ENCODE measurements at places on chromosomes 7 and 10. TPM values are rescaled to one million over a fixed set of nuclear protein-coding genes. Genes with fewer than 3 reads are reported as not detected.

The ENO4 gene
- 2.6 TPM for polyA plus RNA-seq

The PRTFDC1 gene
- polyA plus RNA-seq: 44.4 TPM

The TMEM229A gene
- polyA plus RNA-seq: 0.16 TPM

The CCL26 gene
- polyA plus RNA-seq: 0.17 TPM

The SLC29A4 gene
- polyA plus RNA-seq: 22.3 TPM

The LIPN gene
- polyA plus RNA-seq: not detected

The NPTX2 gene
- 1.9 TPM for polyA plus RNA-seq

The NPFFR1 gene
- polyA plus RNA-seq: 0.10 TPM

The CRTAC1 gene
- polyA plus RNA-seq: 22.0 TPM

The INTS15 gene
- 31.9 TPM for polyA plus RNA-seq

The MSMB gene
- not detected for polyA plus RNA-seq

The ZNF679 gene
- polyA plus RNA-seq: not detected

The OIT3 gene
- 3.7 TPM for polyA plus RNA-seq

The C10orf53 gene
- not detected for polyA plus RNA-seq

The AS3MT gene
- 21.0 TPM for polyA plus RNA-seq
